ENCODE measurements at places on chromosomes 6 and 20.

- no peak for DNase-seq
Measured at GRCh38 chr6:28337121-28337520, 1.2 kb upstream of the ZSCAN31 start.

DNA sequence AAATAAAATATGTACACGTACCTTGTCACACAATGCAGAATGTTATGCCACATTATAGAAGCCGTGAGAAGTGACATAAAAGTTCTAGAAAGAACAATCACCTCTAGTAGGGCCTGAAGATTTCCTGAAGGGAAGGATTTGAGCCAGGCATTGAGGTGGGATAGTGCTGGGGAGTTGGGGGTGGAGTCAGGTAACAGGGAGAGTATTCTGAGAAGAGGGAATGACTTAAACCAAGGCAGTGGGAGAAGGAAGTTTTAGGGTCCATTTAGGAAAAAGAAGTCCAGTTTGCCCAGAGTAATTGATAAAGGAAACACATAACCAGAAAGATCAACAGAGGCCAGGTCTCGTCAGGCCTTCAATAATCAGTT, 262.8 kb downstream of the ARHGAP18 start:
- no peak for DNase-seq

DNA sequence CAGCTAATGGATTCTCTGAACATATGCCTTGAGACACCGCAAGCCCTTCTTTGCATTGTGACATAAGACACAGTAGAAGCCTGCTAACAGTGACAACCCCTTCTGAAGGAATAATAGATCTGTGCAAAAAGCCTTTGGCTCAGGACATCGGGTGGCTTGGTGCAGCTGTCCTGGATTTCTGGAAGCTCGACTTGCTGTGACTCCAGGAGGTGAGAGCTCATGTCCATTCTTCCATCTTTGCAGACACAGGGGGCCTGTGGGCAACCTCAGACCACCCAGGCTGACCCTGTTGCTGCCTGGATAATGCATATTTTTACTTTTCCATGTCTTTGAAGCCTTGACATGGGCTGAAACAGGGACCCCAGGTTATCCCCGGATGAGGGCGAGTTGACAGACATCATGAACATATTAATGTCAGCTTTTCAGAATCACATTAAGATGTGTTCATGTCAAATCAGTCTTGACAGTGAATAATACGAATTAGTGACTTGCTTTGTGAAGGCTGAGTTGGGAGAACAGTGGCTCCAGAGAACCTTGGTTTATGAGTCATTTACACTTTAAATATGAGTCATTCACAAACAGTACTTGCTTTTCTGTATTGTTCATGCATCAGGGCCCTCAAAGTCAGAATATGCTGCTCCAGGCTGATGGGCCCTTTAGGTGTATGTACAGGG, 66.8 kb upstream of the IYD start:
- DNase-seq, result no peak

DNA sequence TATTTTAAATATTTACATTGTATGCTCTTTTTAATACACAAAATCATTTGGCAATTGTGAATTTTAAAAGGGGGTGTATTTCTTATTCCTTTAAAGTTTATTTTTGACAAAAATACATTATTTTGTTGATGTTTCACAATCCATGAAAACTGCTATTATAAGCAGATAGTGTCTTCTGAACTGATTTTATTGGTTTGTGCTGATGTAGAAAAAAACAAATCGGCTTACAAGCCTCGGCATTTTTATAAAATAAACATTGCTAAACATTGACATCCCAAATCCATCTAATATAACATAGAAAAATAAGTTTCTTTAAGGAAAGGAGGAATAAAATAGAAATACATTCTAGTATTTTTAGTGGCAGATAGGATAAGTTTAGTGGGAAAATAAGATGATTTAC, 634.7 kb downstream of the GRIK2 start:
- DNase-seq, result no peak

- no peak for DNase-seq
Measured at GRCh38 chr20:251354-251753, 6.2 kb upstream of the DEFB132 start.

GRCh38 chr6:156807795-156808194, 30.6 kb downstream of the ARID1B start:
- no peak for DNase-seq

- DNase-seq, result peak; percentile 27
Measured at GRCh38 chr20:11329271-11329670, 588.4 kb upstream of the BTBD3 start.

GRCh38 chr6:111837641-111838500, 35.4 kb downstream of the FYN start:
- DNase-seq, result no peak

- no peak for DNase-seq
Measured at GRCh38 chr20:51945177-51945576, 142.9 kb upstream of the SALL4 start.

GRCh38 chr20:4053071-4053919, 37.9 kb upstream of the RNF24 start:
- DNase-seq, result no peak

- no peak for DNase-seq
Measured at GRCh38 chr20:22579119-22579427, 5.3 kb downstream of the FOXA2 start.

DNA sequence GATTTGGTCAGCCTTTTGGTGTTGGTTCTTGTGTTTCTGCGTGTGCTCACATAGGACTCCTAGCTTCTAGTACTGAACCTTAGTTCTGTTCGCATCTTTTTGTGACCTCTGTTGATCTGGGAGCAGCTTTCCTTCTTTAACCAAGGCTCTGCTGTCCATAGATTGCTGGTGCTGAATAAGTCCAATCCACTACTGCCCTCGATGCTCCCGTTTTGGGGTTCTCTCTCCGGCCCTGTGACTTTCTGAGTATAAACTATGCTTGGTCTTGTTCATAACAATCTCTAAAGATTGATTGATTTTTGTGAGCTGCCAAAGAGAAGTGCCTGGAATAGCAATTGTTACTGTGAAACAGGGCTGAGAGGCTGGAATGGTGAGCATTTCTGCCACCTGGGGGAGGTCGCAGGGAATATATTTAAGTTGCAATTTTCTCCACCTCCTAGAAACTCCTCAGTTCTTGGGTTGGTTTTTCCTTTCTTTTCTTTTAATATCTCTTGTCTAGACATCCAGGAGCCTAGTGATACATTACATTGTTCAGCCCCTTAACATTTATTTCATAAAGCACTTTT, 422.9 kb upstream of the CHD6 start:
- peak; percentile 10 for DNase-seq

DNA sequence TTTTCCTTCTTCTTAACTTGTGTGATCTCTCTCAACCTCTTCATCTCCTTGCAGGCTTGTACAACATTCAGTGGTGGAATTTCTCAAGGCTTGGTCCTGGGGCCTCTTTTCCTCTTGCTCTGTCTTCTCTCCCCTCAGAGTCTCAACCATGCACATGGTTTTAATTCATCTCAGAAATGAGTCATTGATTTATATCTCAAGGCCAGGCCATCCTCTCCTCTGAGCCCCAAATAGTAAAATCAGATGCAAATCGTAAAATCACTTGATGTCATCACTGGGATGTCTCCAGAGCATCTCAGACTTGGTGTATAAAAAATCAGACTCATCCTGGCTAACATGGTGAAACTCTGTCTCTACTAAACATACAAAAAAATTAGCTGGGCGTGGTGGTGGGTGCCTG, 85.0 kb downstream of the FNDC1 start:
- no peak for DNase-seq

DNA sequence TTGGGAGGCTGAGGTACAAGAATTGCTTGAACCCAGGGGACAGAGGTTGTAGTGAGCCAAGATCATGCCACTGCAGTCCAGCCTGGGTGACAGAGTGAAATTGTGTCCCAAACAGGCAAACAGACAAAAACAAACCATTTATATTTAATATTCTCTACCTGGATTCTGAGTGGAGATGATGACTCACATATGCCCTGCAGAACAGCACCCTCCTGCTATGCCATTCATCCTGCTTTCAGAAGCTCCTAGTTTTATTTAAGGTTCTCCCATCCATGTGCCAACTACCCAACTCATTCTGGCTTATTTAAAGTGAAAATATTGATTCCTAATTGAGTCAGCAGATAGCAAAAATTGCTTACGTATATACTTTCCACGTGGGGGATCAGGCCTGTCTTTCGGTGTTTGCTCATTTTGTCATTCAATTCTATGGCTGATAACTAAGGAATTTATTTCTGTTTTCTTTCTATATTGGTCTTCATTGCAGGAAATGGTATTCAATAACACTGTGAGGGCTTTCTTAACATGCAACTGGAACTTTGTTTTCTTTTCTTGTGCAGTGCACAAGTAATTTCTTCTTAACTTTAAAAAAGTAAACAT, 459.1 kb upstream of the JAG1 start:
- no peak for DNase-seq

GRCh38 chr20:38935967-38936407, 9.8 kb downstream of the FAM83D start:
- no peak for DNase-seq

DNA sequence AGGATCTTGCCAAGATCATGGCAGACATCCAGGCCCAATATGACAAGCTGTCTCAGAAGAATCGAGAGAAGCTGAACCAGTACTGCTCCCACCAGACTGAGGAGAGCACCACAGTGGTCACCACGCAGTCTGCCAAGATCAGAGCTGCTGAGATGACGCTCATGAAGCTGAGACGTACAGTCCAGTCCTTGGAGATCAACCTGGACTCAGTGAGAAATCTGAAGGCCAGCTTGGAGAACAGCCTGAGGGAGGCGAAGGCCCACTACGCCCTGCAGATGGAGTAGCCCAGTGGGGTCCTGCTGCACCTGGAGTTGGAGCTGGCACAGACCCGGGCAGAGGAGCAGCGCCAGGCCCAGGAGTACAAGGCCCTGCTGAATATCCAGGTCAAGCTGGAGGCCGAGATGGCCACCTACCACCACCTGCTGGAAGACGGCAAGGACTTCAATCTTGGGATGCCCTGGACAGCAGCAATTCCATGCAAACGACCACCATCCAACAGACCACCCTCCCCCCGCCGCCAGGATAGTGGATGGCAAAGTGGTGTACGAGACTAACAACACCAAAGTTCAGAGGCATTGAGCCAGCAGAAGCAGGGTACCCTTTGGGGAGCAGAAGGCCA, 44.7 kb upstream of the GRM4 start:
- DNase-seq, result no peak

- DNase-seq, result no peak
Measured at GRCh38 chr20:2847802-2848201, 7.3 kb downstream of the VPS16 start.

GRCh38 chr6:167705211-167705750, 121.4 kb upstream of the AFDN start:
- DNase-seq, result no peak

- DNase-seq, result no peak
Measured at GRCh38 chr6:15387118-15387517, 141.2 kb downstream of the JARID2 start.

- DNase-seq, result peak; percentile 81
Measured at GRCh38 chr6:157381631-157382621, 936 bp downstream of the ZDHHC14 start.

- DNase-seq, result no peak
Measured at GRCh38 chr6:157806131-157806855, 16.8 kb upstream of the SNX9 start.

- DNase-seq, result no peak
Measured at GRCh38 chr6:53758496-53758895, 36.3 kb upstream of the LRRC1 start.

DNA sequence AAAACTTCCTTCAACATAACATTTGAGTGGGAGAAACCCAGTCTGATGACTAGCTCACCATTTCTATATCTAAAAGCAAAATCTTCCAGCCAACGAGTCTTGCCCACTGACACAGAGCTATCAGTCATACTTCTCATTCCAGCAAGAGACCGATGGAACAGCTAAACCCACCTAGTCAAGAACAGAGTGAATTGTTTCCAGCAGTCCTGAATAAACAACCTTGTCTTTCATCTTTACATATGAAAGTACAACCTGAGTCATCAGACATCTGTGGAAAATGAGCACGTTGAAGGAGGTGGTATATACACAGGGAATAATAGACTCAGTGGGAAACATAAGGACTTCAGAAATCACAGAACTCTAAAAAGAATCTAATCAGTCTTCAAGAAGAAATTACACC, 23.8 kb downstream of the NRSN1 start:
- peak; percentile 59 for DNase-seq

GRCh38 chr6:129350278-129350677, 359.7 kb downstream of the ARHGAP18 start:
- DNase-seq, result no peak

DNA sequence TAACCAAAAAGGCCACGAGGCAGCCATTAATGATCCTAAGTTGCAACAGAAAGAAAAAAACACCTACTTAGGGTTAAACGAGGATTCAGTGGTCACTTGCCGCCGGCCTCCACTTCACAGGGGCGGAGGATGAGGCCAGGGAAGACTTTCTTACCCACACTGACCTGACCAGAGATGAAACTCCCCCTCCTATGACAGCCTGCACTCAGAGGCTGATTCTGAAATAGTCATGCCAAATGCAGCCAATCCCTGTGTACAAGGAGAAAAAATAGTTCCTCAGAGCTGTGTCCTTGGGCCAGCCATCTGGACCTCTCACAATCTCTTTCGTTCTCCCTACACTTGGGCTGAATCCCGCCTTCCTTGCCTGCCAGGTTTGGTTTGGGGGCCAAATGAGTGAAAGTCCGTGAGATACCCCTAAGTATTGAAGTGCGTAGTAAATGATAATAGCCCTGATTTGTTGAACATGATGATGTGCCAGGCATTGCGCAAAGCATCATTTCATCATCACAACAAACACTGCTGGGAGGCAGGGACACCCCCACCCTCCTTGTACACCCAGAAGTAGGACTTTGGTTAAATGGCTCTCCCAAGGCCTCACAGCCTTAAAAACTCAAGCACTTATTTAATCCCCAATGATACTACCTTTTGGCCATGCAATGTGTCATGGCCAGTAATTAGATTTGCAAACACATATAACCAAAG, 3.2 kb upstream of the IRF4 start:
- DNase-seq, result no peak

- no peak for DNase-seq
Measured at GRCh38 chr6:10794239-10794638, 44.1 kb downstream of the MAK start.

DNA sequence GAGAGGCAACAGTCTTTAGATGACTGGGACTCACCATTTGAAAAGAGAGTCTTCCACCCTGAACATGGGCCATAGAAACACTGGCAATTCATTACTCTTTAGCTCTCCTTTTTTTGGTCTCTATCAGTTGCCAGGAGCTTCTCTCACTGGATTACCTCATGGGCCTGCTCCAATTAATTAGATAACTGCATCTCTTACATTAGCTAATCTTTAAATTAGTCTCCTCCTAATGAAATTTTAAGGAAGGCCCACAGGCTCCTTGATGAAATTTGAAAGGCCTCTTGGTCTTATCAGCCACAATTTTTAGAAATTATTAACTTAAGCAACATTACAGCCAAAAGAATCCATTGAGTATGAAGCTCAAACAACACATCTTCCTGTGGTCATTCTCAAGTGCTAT, 184.4 kb downstream of the UNC5CL start:
- no peak for DNase-seq

DNA sequence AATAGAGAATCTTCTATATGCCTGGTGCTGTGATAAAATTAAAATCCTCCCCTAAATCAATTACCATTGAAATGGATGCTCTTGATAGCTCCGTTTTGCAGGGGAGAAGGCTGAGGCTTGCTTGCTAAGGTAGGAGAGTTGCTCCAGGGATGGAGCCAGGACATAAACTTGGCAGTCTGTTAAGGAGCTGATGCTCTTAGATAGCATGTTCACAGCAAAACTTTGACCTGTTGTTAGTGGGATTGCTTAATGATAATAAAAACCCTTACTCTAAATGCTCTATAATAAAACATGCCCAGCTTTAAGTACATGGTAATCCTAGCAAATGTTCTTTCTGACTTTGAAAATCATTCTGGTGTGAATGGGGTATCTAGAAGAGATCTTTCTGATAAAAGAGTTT, 228.4 kb upstream of the JAG1 start:
- no peak for DNase-seq

- DNase-seq, result no peak
Measured at GRCh38 chr20:51392614-51393186, 149.8 kb downstream of the NFATC2 start.
